ENCODE measurements at places on chromosomes 5 and 9. TPM values are rescaled to one million over a fixed set of nuclear protein-coding genes. Genes with fewer than 3 reads are reported as not detected.

The PIP5KL1 gene
- polyA plus RNA-seq, result 1.2 TPM

The C5orf52 gene
- polyA plus RNA-seq, result not detected

The TLR4 gene
- 4.7 TPM for polyA plus RNA-seq

The PCDHGC3 gene
- 28.7 TPM for polyA plus RNA-seq

DNA sequence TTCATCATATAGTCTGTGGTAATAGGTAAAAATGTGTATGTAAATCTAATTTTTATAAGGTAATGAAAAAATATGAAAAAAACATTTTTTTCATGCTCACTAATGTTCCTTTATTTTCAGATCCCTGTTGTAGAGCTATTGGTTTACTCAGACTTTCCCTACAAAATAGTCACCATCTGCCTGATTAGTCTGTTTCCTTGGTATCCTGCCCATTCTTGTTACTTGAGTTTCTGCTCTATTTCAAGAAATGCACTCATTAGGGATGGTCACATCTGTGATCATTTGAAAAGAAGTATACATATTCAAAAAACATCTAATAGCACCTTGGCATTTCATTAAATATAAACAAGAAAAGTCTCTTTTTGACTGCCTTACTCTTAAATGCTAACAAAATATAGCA, 21.6 kb upstream of the RASA1 start:
- DNase-seq, result no peak

DNA sequence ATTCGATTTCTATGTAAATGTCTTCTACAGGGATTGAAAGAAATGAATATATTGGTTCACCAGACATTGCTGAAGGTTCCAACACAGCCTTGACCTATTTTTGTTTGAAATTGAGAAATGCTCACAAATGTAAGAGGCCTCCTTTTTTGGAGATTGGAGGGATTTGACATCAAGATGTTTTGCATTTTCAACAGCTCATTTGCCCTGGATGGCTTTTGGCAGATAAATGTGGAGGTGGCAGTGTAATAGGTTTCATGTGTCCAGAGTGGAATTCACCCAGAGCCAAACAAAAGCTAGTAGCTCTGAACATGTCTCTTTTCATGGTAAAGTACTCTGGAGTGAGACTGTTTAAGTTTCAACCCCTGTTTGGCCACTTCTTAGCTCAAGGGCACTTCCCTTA, 77.3 kb downstream of the PALM2AKAP2 start:
- no peak for DNase-seq

- DNase-seq, result no peak
Measured at GRCh38 chr5:154202379-154203260, 12.1 kb downstream of the GALNT10 start.

GRCh38 chr9:137255448-137256114, 454 bp downstream of the NELFB start:
- DNase-seq, result no peak

- no peak for DNase-seq
Measured at GRCh38 chr5:19903611-19904010, 84.4 kb downstream of the CDH18 start.
